AML-193 (cell line): ENCODE measurements at places on chromosomes 6 and 20.

DNA sequence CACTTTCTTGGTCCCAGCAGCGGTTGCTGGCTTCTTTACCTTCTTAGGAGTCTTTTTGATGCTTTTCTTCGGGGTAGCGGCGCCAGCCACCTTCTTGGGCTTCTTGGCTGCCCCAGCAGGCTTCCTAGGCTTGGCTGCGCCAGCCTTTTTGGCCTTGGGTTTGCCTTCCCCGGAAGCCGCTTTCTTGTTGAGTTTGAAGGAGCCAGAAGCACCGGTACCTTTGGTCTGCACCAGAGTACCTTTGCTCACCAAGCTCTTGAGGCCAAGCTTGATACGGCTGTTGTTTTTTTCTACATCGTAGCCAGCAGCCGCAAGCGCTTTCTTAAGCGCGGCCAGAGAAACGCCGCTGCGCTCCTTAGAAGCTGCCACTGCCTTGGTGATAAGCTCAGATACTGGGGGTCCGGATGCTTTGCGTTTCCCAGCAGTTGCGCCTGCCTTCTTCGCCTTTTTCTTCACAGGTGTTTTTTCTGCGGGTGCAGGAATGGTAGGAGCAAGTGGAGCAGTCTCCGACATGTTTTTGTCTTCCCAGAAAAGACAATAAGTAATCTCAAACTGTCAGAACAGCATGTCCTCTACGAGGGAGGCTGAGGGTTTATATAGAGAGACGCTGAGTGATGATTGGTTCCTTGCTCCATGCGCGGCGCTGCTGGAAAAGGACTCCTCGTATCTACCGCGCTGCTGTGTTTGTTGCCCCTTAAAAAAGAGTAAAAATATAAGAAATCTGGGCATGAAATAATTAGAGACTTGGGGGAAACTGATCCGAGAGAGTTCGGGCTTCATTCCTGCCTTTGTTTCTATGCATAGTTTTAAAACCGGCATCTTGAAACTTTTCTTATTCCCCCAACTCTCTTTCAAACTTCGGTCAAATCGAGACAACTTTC, 130.3 kb upstream of the BTN3A2 start:
- DNase-seq = no peak

- DNase-seq = no peak
These were observed 169.2 kb downstream of the OR2B2 start for GRCh38 chr6:27742833-27743573.

GRCh38 chr6:24864343-24864742, 65.6 kb upstream of the ARMH2 start:
- no peak for DNase-seq

DNA sequence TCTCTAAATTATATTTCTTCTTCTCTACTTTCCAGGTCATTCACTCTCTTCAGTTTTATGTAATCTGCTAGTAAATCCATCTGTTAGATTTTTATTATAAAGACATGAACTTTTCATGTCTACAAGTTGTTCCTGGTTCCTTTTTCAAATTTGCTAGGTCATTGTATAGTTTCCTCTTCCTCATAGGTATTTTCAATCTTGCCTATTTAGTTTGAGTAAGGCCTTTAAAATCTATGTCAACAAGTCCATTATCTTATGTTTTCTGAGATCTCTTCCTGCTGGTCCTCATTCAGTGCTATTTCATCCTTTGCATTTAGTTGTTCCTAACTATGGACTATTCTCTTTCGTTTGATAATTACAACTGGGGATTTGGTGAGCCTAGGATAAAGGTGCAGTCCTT, 11.0 kb downstream of the RRBP1 start:
- peak; percentile 20 for DNase-seq

GRCh38 chr20:50379991-50380696, 130.0 kb upstream of the PTPN1 start:
- no peak for DNase-seq

DNA sequence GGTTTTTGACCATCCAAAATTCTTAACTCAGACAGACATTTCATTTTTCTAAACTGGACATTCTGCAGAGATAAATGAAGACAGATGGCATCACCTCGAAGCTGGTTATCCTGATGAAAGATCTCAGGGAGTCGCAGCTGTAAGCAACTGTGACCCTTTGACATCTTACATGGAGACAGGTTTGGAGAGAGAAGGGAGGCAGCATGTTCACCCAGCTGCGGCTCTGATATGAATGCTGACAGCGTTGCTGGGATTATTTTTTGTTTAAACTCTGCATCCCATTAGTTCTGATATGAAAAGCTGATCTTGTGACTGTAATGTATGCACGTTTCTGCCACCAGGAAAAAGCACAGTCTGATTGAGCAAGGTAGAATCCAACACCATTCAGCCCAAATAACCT, 89.4 kb downstream of the C6orf118 start:
- DNase-seq = no peak

GRCh38 chr20:33539129-33539528, 49.2 kb downstream of the CBFA2T2 start:
- DNase-seq = no peak

GRCh38 chr6:124393536-124393935, 568.7 kb upstream of the RNF217 start:
- no peak for DNase-seq
